ENCODE measurements at places on chromosomes 3 and 15. TPM values are rescaled to one million over a fixed set of nuclear protein-coding genes. Genes with fewer than 3 reads are reported as not detected.

- no peak for DNase-seq
Observed at GRCh38 chr3:165642761-165643420, 194.3 kb downstream of the BCHE start.

DNA sequence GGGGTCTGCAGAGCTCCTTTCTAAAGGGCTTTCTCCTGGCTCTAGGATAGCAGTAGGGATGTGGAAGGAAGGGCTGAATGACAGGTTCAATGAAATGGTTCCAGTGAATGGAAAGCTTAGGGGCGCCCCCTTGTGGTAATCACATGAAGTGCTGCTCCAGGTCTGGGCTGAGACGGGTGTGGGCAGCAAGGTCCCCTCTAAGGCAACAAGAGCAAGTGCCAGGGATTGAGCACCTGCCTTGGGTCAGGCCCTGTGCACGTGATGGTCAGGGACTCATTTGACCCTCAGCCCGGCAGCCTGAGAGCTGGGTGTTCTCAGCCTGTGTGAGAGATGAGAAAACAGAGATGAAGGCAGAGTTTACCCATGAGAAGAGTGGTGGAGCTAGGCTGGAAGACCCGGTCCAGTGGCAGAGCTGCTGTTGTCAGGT lies 12.1 kb upstream of the CX3CR1 start:
- DNase-seq: no peak

DNA sequence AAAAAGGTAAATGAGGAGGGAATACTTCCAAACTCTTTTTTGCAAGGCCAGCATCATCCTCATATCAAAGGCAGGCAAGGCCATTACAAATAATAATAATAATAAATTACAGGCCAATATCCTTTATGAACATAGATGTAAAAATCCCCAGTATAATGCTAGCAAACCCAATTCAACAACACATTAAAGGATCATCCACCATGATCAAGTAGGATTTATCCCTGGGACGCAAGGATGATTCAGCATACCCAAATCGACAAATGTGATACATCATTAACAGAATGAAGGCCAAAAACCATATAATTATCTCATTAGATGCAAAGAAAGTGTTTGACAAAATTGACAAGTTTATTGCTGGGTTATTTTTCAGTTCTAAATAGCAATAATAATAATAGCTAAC lies 53.6 kb downstream of the GHSR start:
- DNase-seq: no peak

GRCh38 chr3:159649951-159650350 lies 338.7 kb upstream of the IL12A start:
- no peak for DNase-seq

GRCh38 chr15:82648257-82649103 lies 1.3 kb upstream of the CPEB1 start:
- no peak for DNase-seq

DNA sequence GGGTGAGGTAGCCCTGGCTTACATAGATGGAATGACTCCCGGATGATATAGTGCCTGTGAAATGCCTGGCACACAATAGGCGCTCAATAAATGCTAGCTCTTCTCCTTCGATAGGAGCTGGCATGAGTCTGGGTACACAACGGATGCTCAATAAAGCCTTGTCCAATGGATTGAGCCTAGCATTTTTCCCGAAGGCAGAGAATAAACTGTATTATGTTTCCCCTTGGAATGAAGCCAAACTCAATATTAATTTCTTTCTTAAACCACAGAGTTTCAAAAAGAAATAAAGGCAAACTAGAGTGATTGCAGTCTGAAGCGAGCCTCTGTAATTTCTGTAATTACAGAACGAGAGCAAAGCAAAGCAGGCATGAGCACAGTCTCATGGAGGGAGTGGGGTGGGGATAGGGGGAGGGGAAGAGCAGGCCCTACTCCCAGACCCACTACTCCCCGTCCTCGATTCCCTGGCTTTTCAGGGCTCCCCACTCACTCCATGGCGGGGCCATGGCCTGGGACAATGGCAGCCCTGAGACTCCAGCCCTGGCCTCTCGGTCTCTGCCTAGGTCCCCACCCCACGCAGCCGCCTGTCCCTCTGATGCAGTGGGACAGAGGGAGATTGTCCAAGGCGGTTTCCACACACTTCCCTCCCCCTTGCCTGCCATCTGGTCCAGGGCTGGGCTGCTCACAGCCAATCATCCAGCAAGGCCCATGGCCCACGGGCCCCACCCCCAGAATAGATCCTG lies 18.0 kb downstream of the SLC6A1 start:
- DNase-seq: no peak

Gene ADAMTSL3
- 0.18 TPM for total RNA-seq

Data from esophagus squamous epithelium (tissue), 5 donors.